ENCODE measurements at places on chromosomes 2 and 18. TPM values are rescaled to one million over a fixed set of nuclear protein-coding genes. Genes with fewer than 3 reads are reported as not detected.

The ZNF521 gene
- 1.8 TPM for total RNA-seq

The GYPC gene
- total RNA-seq, result 75.2 TPM

The ZNF892 gene
- total RNA-seq, result 2.0 TPM

The GORASP2 gene
- total RNA-seq, result 77.5 TPM

The CYB5A gene
- total RNA-seq, result 11.1 TPM

The KIF1A gene
- not detected for total RNA-seq

DNA sequence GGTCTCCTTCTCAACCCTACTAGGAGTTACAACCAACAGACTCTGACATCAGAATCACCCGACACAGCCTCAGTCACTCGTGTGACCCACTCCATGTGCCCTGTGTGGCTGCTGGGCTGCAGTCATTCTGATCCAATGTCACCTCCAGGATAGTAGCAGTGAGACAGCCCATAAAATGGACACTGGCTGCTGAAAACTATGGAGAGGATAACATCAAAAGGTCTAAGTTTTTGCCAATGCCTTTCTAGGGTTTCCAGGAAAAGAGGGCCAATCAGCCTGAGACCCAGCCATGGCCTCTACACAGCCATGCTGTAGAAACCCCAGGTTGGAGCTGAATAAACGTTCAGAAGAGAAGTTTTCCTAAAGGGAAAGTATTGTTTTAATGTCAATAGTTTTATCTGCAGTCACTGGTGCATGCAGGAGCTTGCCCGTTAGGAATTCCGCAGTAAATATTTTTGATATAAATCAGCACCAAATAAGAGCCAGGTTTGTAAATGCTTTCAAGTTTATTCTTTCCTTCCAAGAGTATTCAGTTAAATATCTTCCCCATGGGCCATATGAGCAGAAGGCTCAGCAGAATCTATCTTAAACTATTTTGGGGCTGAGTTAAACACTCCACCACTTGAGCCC is 92.2 kb upstream of the PID1 start:
- DNase-seq, result no peak
- H3K36me3 ChIP-seq, result no peaks in the 10 kb centered on the region
- no peak overlapping the region for H3K27ac ChIP-seq
- no peaks in the 10 kb centered on the region for H3K4me1 ChIP-seq

DNA sequence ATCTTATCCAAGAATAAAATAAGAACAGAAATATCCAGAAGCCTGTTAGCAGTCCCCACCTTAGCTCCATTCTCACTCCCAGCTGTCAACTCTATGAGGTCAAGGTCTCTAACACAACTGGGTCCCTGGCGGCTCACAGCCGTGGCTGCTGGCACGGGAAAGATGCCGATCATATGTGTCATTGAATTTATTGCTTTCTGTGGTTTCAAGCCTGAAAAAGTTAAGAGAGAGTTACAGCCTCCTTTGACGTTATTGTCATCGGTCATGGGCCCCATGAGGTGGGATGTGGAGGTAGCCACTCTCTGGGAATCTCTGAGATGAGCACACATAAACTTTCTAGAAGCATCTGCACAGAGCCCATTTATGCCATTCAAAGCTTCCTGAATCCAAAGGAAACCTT is 28.7 kb upstream of the CABLES1 start:
- H3K27me3 ChIP-seq, result no peaks in the 10 kb centered on the region
- H3K4me3 ChIP-seq, result no peak overlapping the region
- no peaks in the 10 kb centered on the region for H3K4me1 ChIP-seq
- H3K27ac ChIP-seq, result no peak overlapping the region
- DNase-seq, result no peak

DNA sequence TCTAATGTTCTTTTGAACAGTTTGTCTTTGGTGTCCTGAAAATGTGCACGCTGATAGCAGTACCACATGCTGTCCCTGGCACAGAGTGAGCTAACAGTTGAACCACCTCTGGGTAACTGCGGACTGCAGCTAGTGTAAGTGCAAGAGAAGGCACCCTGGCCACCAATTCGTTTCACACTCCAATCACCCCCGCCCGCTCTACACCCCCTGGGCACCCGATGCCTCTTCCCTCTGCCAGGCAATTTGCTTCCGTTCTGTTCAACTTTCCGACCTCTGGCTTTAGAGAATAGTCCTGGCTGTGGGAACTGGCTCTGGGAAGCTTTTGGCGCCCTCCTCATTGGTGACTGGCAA is 1.4 kb downstream of the DOCK10 start:
- H3K4me1 ChIP-seq, result peaks cover 47% of the 10 kb centered on the region
- peaks cover under 1% of the 10 kb centered on the region for H3K36me3 ChIP-seq
- peak; percentile 7 for DNase-seq
- peak overlapping the region; percentile 89 for H3K27ac ChIP-seq
- H3K4me3 ChIP-seq, result peak overlapping the region; percentile 95
- peaks cover 4% of the 10 kb centered on the region for H3K27me3 ChIP-seq

GRCh38 chr2:150046810-150047209 is 440.7 kb downstream of the RND3 start:
- H3K27me3 ChIP-seq, result no peaks in the 10 kb centered on the region
- DNase-seq, result no peak
- H3K36me3 ChIP-seq, result no peaks in the 10 kb centered on the region
- no peak overlapping the region for H3K4me3 ChIP-seq

- H3K27me3 ChIP-seq, result no peaks in the 10 kb centered on the region
- H3K4me1 ChIP-seq, result no peaks in the 10 kb centered on the region
- no peak for DNase-seq
These were observed 11.6 kb downstream of the ATP6V1C2 start for GRCh38 chr2:10732924-10733565.

DNA sequence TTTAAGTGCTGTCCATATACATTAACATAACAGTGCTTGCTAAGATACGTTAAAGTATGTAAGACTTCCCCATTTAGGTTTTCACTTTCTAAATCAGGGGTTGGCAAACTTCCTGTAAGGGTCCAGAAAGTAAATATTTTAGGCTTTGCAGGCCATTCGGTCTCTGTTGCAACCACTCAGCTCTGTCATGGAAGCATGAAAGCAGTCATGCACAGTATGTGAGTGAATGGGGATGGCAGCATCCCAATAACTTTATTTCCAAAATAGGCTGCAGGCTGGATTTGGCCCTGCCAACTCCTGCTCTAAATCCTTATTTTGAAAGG is 128.7 kb downstream of the PLA2R1 start:
- H3K4me3 ChIP-seq, result no peak overlapping the region
- H3K4me1 ChIP-seq, result no peaks in the 10 kb centered on the region
- peaks cover 4% of the 10 kb centered on the region for H3K27me3 ChIP-seq
- no peaks in the 10 kb centered on the region for H3K36me3 ChIP-seq
- DNase-seq, result no peak
- no peak overlapping the region for H3K27ac ChIP-seq

DNA sequence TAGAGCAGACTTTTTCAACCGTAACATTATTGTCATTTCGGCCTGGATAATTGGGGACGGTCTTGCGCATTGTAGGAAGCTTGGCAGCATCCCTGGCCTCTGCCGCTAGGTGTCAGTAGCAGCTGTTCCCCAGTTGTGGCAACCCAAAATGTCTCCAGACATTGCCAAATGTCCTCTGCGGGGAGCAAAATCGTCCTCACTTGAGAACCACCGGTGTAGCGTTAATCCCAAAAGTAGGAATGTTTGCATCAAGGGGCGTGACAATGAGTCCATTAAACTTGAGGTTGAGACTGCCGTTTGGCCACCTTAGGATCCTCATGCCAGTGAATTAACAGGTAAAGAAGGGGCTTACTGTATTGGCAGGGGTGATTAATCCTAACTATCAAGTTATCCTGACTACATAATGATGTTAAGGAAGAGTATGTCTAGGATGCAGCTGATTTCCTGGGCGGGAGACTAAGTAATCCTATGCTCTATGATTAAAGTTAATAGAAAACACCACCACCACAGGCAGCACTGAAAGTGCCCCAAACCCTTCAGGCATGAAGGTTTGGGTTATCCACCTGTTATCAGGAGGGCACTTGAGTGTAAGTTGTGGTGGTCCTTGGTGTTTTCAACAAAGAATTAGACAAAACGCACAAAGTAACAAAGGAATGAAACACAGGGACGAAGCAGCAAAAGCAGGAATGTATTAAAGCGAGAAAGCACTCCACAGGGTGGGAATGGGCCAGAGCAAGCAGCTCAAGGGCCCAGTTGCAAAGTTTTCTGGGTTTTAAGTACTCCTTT is 4.9 kb upstream of the ZC3H8 start:
- peak overlapping the region; percentile 55 for H3K4me3 ChIP-seq
- peak; percentile 88 for DNase-seq
- H3K27ac ChIP-seq, result peak overlapping the region; percentile 2
- no peaks in the 10 kb centered on the region for H3K36me3 ChIP-seq
- H3K27me3 ChIP-seq, result no peaks in the 10 kb centered on the region

DNA sequence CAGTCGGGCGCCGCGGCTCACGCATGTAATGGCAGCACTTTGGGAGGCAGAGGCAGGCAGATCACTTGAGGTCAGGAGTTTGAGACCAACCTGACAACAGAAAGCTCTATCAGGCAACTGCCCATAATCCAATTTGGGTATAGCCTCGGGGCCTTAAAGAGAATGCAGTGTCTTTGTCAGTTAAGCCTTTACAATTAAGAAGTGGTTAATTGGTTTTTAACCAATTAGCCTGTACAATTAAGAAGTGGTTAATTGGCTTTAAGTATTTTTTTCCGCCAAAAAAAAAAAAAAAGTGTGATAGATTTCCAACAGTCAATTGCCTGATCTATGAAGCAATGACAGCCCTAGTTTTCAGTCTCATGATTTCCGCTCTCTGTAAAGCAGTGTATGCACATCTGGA is 74.6 kb upstream of the NARS1 start:
- H3K4me1 ChIP-seq, result no peaks in the 10 kb centered on the region
- no peak overlapping the region for H3K27ac ChIP-seq
- no peaks in the 10 kb centered on the region for H3K36me3 ChIP-seq
- no peak for DNase-seq
- no peak overlapping the region for H3K4me3 ChIP-seq
- H3K27me3 ChIP-seq, result no peaks in the 10 kb centered on the region

DNA sequence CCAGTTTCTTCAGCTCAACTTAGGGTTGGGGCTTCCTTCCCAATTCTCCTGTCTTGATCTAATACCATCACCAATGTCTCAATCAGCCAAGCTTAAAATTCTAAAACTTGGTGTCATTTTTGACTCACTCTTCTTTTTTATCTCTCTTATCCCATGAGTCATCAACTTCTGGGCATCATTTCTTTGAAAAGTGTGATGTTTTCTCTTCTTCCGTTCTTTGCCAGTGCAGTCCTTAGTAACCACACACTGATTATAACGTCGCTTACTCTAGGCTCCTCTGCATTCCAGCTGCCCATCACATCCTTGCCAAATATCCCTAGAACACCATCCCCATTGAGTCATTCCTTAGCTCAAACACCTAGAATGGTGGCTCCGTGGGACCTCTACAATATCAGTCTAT is 27.4 kb upstream of the MRO start:
- no peak overlapping the region for H3K27ac ChIP-seq
- no peaks in the 10 kb centered on the region for H3K4me1 ChIP-seq
- H3K4me3 ChIP-seq, result no peak overlapping the region
- H3K27me3 ChIP-seq, result no peaks in the 10 kb centered on the region

DNA sequence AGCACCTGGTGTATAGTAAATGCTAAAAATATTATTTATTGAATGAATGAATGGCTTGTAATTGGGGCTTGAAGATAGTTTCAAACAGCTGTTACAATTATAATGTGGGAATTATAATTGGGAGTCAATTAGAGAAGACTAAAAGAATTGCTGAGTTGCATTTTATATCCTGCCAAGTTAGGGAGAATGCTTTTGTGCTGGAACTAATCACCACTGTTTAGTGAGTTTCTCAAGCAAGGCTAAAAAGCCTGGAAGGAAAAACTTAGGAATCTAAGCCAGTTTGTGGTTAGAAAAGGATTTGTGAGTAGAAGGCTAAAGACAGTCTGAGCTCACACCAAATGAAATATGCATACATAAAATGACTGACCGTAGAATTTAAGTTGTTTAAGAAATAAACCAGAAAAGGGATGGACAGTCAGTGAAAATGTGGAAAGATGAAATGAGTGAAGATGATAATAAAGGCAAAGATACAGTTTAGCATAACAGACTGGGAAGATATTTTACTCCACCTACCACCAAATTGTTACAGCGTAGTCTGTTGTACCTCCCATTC is 647.7 kb upstream of the FSHR start:
- H3K27ac ChIP-seq, result no peak overlapping the region
- H3K4me1 ChIP-seq, result no peaks in the 10 kb centered on the region

GRCh38 chr2:97739893-97740245 is 26.5 kb downstream of the ZAP70 start:
- peaks cover 38% of the 10 kb centered on the region for H3K36me3 ChIP-seq
- H3K27ac ChIP-seq, result no peak overlapping the region
- H3K27me3 ChIP-seq, result no peaks in the 10 kb centered on the region
- H3K4me1 ChIP-seq, result peaks cover 23% of the 10 kb centered on the region
- no peak overlapping the region for H3K4me3 ChIP-seq
- DNase-seq, result no peak

GRCh38 chr2:26913606-26913998 is 56.8 kb upstream of the MAPRE3 start:
- DNase-seq, result no peak
- H3K27me3 ChIP-seq, result peaks cover 8% of the 10 kb centered on the region
- no peaks in the 10 kb centered on the region for H3K36me3 ChIP-seq
- H3K4me1 ChIP-seq, result no peaks in the 10 kb centered on the region
- no peak overlapping the region for H3K4me3 ChIP-seq

GRCh38 chr2:20838016-20838415 is 15.1 kb upstream of the LDAH start:
- no peaks in the 10 kb centered on the region for H3K36me3 ChIP-seq
- no peak overlapping the region for H3K27ac ChIP-seq
- H3K4me3 ChIP-seq, result no peak overlapping the region

- H3K27me3 ChIP-seq, result no peaks in the 10 kb centered on the region
- no peak overlapping the region for H3K4me3 ChIP-seq
- peaks cover 2% of the 10 kb centered on the region for H3K36me3 ChIP-seq
- H3K27ac ChIP-seq, result no peak overlapping the region
- DNase-seq, result no peak
These were observed 180.8 kb downstream of the WDR7 start for GRCh38 chr18:56831988-56832387.

GRCh38 chr2:8242739-8243138 is 439.1 kb upstream of the ID2 start:
- no peak overlapping the region for H3K4me3 ChIP-seq
- H3K4me1 ChIP-seq, result no peaks in the 10 kb centered on the region
- H3K36me3 ChIP-seq, result no peaks in the 10 kb centered on the region
- DNase-seq, result no peak
- no peaks in the 10 kb centered on the region for H3K27me3 ChIP-seq

DNA sequence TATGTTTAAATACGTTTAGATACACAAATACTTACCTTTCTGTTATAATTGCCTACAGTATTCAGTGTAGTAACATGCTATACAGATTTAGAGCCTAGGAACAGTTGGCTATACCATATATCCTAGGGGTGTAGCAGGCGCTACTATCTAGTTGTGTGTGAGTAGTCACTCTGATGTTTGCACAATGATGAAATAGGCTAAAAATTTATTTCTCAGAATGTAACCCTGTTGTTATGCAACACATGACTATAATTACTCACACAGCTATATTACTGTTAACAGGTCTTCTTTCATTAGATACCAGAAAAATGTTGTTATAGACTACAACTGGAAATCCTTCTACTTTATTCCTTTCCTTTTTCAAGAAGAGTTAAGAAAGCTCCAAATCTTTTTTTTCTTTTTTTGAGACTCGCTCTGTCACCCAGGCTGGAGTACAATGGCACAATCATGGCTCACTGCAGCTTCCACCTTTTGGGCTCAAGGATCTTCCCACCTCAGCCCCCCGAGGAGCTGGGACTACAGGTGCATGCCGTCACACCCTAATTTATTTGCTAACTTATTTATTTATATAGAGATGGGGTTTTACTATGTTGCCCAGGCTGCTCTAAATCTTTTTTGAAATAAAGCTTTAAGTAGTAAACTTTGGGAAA is 48.5 kb downstream of the C2orf74 start:
- no peak overlapping the region for H3K27ac ChIP-seq
- H3K4me3 ChIP-seq, result no peak overlapping the region
- H3K4me1 ChIP-seq, result no peaks in the 10 kb centered on the region
- no peak for DNase-seq
- no peaks in the 10 kb centered on the region for H3K27me3 ChIP-seq

Data from CD4-positive, CD25-positive, alpha-beta regulatory T cell (primary cell).